Stimulated activated CD8-positive, alpha-beta memory T cell treated with anti-CD3 and anti-CD28 coated beads, Interleukin-2, amount 100 ng/mL, for 1 hour (primary cell): ENCODE measurements at places on chromosomes 3 and 15.
A peak's percentile ranks its signal among the peaks of the same experiment; 100 is the strongest.

- no peak for DNase-seq
These were observed 203.5 kb upstream of the TBC1D5 start for GRCh38 chr3:17945799-17946399.

DNA sequence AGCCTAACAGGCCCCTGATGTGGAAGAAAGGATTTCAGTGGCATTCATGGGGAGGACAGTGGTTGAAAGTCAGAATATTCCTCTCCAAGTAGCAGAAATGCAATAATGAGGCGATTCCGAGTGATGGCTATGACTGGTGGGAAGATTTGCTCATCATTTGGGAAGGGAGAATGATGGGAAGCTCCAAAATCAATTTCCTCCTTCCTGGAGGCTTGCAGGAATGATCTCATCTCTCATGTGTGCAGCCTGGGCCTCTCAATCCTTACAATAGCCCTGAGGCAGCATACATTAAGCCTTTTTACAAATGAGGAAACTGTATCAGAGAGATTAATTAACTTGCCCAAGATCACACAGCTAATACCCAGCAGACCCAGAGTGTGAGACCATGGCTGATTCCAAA, 58.7 kb downstream of the BOC start:
- no peak for DNase-seq

- no peak for DNase-seq
These were observed 17.6 kb downstream of the TRIM42 start for GRCh38 chr3:140695361-140696061.

DNA sequence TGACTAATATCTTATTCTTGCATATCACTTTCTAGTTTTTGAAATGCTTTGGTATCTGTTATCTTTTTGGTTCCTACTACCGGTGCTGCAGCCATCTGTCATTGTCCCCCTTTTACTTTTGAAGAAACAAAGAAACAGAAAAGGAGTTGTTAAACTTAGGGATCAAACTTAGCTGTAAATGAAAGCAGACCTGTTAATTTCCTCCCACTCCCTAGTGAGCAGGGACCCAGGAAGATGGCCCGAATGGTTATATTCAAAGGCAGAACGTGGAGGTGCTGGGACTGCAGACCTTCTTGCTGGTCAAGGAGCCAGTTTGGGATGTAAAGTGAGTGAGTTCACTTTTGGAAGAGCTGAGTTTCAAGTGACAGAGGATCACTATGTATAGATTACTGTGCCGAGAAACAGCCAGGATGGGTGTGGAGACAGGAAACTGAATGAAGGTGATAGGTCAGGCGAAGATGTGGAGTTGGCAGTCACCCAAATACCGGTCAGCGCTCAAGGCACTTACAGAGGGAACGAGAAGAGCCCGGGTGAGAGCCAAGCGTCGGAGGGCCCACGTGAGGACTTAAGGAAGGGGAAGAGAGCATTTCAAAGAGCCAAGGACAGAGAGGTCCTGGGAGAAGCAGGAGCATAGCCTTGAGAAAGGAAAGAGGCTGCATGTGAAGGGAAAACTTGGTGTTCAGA, 20.1 kb downstream of the KBTBD8 start:
- no peak for DNase-seq

DNA sequence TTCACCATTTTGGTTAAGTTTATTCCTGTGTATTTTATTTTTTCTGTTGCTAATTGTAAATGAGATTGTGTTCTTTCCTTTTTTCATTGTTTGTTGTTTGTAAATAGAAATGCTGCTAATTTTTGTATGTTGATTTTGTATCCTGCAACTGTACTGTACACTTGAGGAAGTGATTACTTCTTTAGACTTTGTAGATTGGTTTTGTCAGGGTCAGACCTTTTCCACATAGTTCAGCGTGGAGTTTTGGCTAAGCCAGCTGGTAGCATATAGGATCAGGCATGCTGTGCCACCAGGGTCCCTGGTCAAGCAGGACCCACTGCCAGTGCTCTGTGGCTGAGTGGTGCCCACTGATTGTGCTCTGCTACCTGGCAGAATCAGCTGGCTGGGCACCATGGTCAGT, 80.1 kb downstream of the CD200 start:
- no peak for DNase-seq

DNA sequence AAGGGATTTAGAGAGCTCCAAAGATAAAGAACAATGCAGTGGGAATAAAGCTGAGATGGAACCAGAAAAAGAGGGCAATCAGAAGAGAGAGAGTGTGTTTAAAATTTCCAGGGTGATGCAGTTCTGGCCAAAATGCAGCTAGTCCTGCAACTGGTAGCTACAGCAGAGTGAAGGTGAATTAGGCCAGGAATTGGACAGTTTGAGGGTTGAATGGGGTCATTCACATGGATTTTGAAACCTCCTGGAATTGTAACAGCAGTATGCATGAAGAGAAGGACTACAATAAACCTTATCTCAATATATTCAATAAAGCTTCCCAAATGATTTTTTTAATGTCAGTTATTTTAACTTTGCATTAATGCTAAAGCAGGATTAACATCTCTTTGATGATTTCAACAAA, 85.2 kb downstream of the CBLB start:
- no peak for DNase-seq

DNA sequence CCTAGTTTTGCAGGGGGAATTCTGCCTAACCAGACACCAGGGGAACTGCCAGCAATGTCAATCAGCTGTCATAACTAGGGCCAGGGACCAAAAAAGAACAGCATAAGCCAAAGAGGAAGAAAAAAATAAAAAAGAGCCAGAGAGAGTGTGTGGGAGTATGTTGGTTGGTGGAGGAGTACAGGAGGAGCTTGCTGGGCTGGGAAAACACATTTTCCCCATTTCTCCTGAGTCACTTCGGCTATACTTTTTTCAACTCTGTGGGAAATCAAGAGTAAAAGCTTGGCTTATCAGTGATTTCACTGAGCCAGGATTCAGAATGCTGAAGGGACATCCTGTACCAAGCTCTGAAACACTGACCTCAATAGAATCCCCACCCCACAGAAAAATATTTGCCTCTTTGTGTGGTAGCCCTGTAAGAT, 144.7 kb upstream of the DPH6 start:
- DNase-seq: no peak

- no peak for DNase-seq
These were observed 81.6 kb upstream of the CHMP2B start for GRCh38 chr3:87145553-87145952.

- DNase-seq: no peak
These were observed 138.9 kb downstream of the GREM1 start for GRCh38 chr15:32856753-32857152.

DNA sequence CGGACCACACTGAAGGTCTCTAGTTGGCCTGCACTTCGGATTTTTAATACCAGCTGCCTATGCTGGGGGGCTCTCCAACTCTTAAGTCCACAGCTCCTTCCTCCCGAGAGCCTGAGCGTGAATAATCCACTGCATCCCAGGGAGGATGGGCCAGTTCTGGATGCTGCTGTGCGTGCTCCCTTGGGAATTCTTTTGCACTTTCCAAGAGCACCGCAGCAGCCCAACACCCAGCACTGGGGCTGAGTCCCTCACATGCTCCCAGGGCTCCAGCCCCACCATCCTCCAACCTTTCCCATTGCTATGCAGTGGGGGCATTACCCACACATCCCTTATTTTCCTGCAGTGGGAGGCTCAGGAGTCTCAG, 136.4 kb upstream of the IQSEC1 start:
- DNase-seq: no peak

DNA sequence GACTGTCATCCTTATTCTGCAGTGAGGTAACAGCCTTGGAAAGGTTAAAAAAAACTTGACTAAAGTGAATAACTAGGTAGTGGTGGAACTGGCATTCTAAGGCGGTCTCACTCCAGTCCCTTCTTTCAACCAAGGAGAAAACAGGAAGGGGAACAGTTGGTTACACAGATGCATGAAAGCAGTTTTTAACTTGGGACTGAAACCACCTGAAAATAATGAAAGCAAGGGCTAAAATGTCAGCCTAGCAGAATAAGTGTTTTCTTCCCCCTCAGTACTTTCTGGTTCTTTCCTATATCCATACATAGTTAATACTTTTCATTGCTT, 748 bp upstream of the AVEN start:
- DNase-seq: no peak

- no peak for DNase-seq
These were observed 30.5 kb downstream of the PCSK6 start for GRCh38 chr15:101458908-101459578.

GRCh38 chr3:49471856-49472495, 1.9 kb downstream of the DAG1 start:
- DNase-seq: no peak

- no peak for DNase-seq
These were observed 267.3 kb downstream of the FOXP1 start for GRCh38 chr3:71316066-71316777.

DNA sequence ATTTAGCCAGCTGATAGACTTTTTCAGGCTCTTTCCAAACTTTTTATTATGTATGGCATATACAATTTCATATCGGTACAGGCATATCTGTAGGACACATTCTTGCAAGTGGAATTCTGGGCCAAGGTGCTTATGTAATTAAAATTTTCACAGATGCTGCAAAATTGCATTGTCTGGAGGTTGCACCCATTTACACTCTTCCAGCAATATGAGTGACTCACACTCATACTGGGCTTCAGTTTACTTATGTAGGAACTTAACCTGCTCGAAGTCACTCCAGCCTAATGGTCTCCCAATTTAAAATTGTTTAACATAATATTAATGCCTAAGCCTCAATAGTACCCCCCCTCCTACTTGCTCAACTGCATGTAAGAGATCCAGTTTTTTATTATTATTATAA, 11.2 kb upstream of the SEC62 start:
- no peak for DNase-seq

- no peak for DNase-seq
These were observed 85.7 kb downstream of the MEGF11 start for GRCh38 chr15:66167854-66168253.

DNA sequence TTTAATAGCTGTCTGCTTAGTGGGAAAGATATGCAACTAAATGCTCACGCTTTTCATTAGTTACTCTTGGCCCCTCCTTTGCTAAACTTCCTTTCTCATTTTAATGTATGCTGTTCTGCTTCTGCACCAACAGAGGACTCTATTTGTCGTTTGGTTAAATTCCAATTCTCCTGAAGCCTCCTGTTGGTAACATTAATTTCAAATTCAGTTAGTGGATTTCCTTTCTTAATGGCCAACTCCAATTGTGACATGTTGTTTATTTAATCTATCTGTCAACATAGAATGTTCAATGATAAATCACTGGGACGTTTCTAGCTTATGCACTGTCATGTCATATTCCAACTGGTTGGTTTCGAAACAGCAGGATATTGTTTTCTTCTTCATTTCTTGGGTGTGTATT, 467.4 kb upstream of the BCHE start:
- no peak for DNase-seq

- DNase-seq: no peak
These were observed 67.2 kb downstream of the ST6GAL1 start for GRCh38 chr3:186997473-186997939.

- no peak for DNase-seq
These were observed 218.6 kb downstream of the TBC1D2B start for GRCh38 chr15:77858792-77859490.

- DNase-seq: peak; percentile 45
These were observed 3.9 kb upstream of the CCDC9B start for GRCh38 chr15:40344631-40345120.

GRCh38 chr3:155741101-155741500, 3.8 kb downstream of the PLCH1 start:
- DNase-seq: no peak

DNA sequence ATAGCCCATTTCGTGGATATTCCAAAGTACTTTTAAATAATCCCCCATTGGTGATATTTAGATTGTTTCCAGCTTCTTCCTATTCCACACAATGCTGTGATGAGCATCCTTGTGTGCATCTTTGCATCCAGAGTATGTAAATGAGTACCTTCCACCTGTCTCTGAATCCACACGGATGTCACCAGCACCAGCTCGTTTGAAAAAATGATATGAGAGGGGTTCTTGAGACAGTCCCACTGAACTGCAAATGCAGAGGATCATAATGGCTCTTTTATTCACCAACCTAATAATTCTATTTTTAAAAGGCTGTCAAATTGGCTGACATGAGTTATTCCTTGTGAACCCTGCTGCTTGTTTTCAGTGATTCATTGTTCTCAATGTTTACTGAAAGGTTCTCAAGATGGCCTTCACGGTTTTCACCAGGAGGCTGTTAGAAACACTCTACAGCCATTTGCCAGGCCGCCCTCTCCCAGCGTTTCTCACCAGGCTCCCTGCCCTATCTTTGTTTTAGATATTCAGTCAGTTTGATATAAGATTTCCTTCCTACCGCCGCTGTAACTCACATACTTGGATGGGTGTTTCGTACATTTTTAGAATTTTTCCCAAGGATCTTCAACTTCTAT, 96.7 kb upstream of the PTPRG start:
- no peak for DNase-seq

DNA sequence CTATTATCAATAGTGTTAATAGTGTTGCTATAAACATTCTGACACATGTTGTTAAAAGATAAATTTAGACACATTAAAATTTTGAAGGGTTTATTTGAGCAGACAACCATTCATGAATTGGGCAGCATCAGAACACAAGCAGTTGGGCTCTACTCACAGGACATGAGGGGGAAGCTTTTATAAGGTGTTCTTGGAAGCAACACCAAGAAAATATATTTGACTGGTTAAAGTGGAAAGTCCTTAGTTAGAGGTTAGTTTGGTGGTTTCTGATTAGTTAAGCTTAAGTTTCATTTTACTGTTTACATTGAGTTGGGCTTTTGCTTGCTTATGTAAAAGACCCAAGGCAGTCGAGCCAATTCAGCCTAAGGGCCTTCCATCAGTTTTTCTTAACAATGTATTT, 220.7 kb downstream of the CD47 start:
- DNase-seq: no peak

DNA sequence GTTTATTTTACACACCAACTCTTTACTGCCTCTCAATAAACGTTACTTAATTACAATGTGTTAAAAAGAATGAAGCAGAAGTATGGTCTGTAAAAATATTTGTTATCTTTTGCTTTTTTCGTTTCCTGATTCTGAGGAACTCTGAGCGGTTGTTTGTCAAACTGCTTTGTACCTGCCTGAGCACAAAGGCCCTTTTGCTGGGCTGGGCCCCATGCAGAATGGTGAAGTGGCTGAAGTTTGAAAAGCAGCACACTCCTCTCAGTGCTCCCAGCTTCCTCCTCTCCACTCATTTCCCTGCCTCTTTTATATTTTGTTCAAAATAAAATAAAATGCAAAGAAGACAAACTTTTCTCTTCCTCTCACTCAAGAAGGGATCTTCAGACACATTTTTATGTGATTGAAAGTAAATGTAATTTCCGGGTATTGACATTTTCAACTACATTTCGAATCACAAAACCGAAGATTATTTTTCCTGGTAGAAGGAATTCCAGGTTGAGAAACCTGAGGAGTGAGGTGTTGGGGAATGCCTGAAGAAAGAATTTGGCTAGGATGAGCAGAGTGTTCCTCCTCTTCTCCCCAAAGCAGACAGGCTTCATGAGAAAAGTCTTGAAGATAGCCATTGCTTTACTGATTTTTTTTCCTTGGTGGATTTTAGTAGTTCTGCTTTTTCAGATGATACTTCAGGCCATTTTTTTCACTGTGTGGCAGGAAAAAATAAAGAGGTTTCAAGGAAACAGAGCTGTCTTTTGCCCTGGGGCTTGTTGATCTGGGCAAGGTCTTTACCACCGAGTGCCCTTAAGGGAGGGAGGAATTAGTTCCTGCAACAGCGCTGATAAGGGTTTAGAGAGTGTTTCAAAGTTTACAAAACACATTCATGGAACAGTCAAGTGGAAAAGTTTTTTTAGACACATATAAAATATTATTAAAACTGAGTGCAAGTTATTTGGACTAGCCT, 229.8 kb downstream of the NFKBIZ start:
- no peak for DNase-seq

GRCh38 chr15:50939911-50940310, 31.4 kb downstream of the AP4E1 start:
- no peak for DNase-seq
